Stimulated activated CD8-positive, alpha-beta memory T cell treated with anti-CD3 and anti-CD28 coated beads, Interleukin-7, amount 100 ng/mL, for 4 hours (primary cell): ENCODE measurements at places on chromosomes 3 and 15.
A peak's percentile ranks its signal among the peaks of the same experiment; 100 is the strongest.

GRCh38 chr3:57160076-57160764 is 4.9 kb downstream of the IL17RD start:
- no peak for DNase-seq

GRCh38 chr3:14605067-14605466 is 46.5 kb upstream of the CCDC174 start:
- DNase-seq, result no peak

- no peak for DNase-seq
Measured at GRCh38 chr3:171343693-171344092, 116.5 kb downstream of the TNIK start.

- DNase-seq, result no peak
Measured at GRCh38 chr3:46971151-46971550, 5.4 kb downstream of the CCDC12 start.

GRCh38 chr3:151499168-151499567 is 38.3 kb upstream of the IGSF10 start:
- no peak for DNase-seq

GRCh38 chr15:97177151-97177577 is 783.3 kb upstream of the ARRDC4 start:
- DNase-seq, result no peak

- DNase-seq, result no peak
Measured at GRCh38 chr3:71956069-71956340, 171.1 kb upstream of the PROK2 start.

GRCh38 chr15:77959432-77959879 is 118.1 kb downstream of the TBC1D2B start:
- DNase-seq, result peak; percentile 52

DNA sequence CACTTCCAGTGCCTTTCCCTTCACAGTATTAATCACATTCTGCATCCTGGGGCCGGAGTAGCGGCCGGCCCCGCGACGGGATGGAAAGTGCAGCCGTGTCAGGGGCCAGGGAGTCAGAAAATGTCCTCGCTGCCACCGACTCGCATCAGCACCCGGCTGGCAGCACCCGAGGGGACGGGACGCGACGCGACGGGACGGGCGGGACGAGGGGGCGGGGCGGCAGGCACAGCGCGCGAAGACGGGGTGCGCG is 353 bp downstream of the ATG3 start:
- no peak for DNase-seq

DNA sequence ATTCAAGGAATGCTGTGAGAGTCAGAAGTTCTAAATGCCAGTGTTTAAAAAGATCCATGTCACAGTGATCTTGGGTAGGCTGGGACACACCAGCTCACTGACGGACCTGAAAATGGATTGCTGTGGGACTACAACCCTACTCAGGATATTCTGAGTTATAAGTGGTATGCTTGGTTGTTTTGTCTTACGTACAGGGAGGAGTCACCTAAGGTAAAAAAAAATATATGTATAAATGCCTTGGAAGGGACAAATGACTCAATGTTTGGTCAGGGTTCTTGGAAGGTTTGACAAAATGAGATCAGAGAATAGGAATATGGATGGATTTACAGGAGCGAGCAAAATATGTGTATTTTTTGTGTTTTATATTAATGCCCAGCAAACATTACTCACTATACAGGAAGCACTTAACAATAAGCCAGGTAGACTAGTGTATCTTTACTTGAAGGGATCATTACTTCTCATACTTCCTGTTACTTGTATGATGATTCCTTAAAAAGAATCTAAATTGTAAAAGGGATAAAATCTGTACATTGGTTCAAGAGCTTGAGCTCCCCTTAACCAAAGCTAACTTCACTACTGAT is 767.3 kb downstream of the GBE1 start:
- no peak for DNase-seq

DNA sequence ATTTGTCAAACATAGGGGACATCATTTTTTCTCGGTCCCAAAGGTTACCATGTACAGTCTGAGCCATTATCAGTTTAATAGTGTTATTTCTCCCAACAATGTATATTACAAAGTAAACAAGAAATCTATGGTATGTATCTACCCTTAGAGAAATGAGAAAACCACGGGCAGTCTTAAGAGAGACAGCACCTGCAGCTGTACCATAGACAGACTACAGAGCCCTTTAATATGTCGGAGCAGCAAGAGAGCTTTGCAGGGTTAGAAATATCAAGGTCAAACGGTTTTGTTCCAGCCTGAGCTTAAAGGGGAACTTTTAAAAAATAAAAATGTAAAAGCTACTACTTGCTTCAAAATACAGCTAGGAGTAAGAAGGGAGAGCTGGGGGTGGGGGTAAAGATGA is 53.2 kb downstream of the SH3BP5 start:
- no peak for DNase-seq

GRCh38 chr15:67746450-67746849 is 78.9 kb upstream of the SKOR1 start:
- no peak for DNase-seq

GRCh38 chr3:24405057-24405456 is 89.6 kb downstream of the THRB start:
- no peak for DNase-seq

DNA sequence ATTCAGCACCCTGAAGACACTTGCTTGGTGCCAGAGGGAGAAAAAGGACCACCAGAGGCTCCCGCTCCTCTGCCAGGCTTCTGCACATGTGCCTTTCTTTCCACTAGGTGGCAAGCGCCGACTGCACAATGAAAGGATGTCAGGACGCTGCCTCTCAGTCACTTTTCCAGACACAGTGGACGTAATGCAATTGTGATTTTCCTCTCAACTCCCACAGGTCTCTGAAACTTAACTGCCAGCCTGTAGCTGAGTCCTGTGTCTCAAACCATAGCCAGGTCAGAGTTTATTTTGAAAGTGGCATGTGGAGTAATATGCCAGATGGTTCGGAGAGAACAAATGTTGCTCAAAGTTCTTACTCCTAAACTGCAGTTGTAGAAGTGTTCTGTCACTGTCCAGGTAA is 162.9 kb downstream of the ITPR1 start:
- DNase-seq, result no peak

DNA sequence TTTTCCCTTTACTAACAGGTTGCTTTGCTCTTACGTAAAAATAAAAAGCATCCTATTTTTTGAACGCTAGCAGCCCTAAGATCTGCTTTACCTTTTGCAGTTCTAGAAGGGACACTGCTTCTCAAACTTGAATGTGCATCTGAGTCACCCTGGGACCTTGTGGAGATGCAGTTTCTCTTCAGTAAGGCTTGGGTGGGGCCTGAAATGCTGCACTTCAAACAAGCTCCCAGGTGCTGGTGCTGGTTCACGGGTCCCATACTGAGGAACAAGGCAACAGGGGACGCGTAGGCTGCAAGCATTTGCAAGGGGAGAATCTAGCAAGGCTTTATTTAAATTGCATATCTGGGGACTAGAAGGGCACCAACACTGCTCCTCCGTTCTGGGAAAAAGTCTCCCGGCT is 30.0 kb downstream of the MB21D2 start:
- no peak for DNase-seq

DNA sequence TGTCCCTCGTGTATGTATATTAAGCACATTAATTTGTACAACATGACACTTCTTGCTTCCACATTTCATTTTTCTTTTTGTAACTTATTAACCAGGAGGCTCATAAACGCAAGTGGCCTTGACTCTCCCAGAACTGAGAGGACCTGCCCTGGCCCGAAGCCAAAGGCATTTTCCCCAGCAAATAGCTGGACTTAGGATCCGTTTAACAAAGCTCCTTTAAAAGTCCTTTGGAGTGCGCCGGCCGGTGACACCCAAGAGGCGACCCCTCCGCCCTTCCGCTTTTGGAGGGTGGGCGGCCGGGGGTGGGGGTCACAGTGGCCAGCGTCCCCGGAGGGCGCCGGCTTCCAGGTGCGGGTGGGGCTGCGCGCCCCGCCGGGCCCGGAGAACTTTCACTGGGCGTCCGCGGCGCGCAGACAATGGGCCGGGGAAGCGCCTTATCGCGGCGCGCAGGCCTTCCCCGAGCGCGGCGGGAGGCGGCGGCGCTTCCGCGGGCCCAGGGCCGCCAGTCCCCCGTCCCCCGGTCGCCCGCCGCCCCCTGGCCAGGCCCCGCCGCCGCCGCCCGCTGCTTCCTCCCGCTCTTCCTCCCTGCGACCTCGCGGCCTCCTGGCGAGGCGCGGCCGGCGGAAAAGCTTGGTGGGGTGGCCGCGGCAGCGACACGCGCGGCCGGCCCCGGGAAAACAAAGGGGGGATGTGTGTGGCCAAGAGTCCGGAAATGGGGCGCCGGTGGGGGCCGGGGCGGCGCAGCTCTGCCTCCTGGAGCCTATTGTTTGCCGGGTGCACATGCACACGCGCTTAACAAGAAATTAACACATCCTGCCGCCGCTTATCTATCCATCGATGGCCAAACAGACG is 613.4 kb downstream of the MCTP2 start:
- no peak for DNase-seq

DNA sequence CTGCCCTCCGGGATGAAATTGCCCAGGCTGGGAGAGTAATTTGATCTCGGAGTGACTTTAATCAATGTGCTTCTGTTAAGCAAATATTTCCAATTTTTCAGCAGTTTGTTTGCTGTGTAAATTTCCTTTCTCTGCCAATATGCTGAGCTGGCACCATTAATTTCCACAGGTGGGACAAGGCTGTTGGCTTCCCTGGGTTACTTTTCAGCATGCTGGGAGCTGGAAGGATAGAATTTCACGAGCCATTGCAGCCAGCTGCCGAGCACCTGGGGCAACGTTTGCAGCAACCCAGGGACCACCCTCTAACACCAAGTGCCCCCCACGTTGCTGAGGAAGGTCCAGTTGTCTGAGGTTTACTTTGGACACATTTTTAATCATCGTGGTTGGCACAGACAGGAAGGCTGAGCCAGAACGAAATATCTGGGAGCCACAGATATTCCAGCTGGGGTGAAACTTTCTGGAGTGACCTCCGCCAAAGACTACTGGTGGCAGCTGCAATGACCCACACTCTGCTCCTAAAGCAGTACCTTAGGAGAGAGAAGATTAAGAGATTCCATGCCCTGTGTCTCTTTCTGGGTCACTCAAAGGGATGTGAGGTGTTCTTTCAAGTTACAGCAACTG is 293.3 kb upstream of the RGMA start:
- DNase-seq, result no peak

GRCh38 chr3:31892916-31893573 is 88.0 kb downstream of the OSBPL10 start:
- DNase-seq, result no peak

GRCh38 chr3:166471074-166471767 is 634.0 kb upstream of the BCHE start:
- no peak for DNase-seq

DNA sequence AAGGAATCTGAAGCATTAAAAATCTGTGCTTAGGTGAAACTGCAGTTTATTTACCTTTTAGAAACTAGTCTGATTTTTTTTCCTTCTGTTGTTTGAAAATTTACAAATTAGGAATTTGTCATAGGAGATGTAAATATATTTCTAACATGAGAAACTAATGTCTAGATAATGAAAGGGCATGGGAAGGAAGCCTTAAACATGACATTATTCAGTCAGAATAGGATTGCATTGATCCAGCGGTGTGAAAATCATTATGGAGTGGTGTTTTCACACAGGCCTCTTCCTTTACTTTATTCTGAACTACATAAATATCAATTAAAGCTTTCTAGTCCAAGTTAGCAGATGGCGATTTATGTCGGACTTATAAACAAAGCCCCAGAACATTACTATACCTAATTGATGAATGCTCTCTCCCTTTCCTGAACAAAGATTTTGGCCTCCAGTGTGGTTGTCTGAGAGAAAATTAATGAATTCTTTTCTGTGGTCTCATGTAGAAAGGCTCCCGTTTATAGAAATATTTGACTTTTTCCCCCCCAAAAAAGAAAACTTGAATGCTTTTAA is 37.9 kb downstream of the FNDC3B start:
- no peak for DNase-seq

DNA sequence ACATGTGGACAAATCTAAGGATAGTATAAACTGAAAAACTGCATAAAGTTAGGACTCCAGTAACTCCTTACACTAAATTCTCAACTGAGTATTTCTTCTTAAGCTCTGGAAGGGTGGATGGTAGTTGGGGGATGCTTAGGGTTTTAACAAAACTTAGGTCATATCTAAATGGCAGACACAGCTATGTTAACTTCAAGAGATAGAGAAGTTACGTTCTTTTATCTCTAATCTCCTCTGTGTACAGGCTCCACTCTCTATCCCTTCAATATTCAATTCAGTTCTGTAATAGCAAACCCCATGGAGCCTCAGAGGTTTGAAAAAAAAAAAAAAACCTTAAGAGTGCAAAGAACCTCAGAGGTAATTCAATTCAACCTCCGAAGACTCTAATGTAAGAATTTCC is 3.1 kb downstream of the CMTM6 start:
- DNase-seq, result no peak

- no peak for DNase-seq
Measured at GRCh38 chr15:55222588-55222987, 25.8 kb upstream of the RSL24D1 start.

DNA sequence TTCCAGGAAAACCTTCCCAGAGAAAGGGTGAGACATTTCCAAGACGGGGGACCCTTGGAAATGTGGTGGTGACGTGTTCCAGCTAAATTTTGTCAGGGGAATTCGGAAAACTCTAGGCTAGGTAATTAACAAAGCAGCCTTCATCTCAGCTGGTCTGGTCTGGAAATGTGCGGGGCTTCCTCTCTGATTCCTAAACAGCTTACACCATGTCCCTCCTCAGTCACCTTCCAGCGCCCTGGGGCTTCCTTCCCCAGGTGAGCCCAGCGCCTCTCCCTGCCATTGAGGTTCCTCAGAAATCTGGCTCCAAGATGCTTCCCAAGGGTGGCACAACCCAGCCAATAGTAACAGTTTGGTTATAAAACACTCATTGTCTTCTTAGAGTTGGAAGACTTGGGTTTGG is 571 bp downstream of the ACAD9 start:
- DNase-seq, result no peak

- DNase-seq, result no peak
Measured at GRCh38 chr3:42649006-42649405, 4.5 kb upstream of the ZBTB47 start.

GRCh38 chr3:156120528-156121251 is at the start of gene KCNAB1:
Gene KCNAB1, plus strand, starts transcription at chr3:156120578.
- no peak for DNase-seq

DNA sequence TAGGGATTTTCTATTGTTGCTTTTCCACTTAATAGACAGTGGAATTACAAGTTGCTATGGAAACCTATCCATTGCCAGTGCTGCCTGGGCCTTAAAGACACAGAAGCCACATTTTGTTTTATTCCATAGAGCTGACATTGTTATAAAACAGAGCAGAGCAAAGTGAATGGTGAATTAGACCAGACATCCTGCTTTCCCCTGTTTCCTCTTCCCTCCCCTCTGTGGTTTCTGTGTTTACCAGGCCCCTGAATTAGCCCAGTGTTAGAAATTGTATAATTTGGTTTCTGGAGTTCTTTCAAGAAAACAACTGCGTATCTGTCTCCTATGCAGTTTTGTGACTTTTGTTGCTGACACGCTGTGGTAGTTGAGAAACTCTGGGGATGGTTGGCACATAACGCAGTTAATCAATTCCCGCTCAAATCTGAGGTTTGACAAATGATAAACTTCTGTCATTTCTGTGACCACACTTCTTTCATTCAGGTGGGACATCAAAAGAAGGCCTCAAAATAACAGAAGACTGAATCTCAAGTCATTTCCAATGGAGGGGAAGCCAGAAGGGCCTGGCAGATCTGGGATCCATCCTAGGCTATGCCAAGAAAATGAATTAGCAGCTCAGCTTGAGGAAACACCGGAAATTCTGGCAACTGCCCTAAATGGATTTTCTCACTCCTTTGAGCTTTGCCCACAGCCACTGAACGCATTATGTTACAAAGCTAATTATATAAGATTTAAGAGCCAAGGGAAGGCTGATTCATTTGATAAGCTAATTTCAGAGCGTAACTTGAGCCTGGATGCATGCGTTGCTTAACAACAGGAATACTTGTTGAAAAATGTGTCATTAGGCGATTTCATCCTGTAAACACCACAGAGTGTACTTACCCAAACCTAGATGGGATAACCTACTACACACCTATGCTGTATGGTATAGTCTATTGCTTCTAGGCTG is 46.9 kb downstream of the NR1D2 start:
- no peak for DNase-seq
